Activated naive CD8-positive, alpha-beta T cell treated with anti-CD3 and anti-CD28 coated beads, Interleukin-2, amount 50 U/mL, for 24 hours (primary cell): ENCODE measurements at places on chromosomes 6 and 20.

DNA sequence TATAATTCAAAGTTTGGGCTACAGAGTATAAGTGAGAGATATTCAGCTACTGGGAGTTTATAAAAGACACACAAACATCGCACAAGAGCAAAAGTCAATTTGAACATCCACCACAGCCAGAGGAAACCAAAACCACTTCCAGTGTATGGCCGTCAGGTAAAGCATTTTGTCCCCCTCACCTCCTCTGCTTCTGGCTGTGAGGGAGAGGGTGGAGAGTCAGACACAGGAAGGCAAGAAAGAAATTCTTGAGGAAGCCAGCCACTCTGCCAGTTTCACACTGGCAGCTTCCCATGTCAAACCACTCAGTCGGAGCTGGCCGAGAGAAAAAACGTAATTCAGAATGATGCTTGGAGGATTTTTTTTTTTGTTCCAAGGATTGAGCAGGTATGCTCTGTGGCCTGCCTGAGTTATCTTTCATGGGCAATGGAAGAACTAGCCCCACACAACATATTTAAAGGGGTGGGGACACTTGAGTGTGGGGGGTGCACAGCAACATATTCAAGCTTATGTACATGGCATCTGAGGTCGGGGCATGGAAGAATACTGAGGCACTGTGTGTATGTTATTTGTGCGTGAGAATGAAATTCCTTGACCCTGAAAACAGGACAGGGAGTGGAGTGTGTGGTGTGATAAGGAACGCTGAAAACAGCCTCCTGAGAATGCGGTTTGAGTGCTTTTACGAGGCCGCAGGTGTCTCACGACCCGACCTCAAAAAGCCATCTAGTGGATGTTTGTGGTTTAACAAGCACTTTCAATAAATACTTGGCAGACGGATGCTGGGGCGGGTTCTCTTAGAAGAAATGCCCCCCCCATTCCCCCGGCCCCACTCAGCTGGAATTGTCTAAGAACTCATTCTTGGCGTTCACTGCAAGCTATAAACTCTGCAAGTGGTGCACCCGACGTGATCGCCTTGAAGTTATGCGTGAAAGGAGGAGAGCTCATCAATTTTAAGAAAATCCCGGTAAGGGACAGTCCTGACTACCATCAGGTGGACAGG, 27.5 kb upstream of the ZBTB22 start:
- no peaks in the 10 kb centered on the region for H3K36me3 ChIP-seq
- H3K4me3 ChIP-seq = peak overlapping the region; percentile 71
- peak overlapping the region; percentile 73 for H3K27ac ChIP-seq
- peak; percentile 46 for DNase-seq

DNA sequence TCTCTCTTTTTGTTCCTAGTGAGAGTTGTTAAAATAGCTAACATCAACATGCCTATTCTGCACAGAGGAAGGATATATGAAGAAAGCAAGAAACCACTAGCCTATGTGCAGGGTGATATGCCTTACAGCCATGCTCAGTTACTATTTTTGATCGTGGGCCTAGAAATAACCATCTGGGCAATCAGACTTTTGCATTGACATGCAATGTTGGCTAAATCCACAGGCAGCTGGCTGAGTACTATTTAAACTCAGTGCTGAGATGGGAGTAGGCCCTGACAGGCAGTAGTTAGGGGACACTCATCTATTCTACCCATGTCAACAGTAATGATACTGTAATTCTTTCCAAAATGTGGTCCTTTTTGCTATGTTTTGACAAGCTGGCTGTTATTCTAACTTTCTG, 89.6 kb downstream of the HDGFL1 start:
- no peaks in the 10 kb centered on the region for H3K27me3 ChIP-seq
- no peaks in the 10 kb centered on the region for H3K36me3 ChIP-seq
- H3K4me1 ChIP-seq = no peaks in the 10 kb centered on the region
- DNase-seq = no peak
- H3K4me3 ChIP-seq = no peak overlapping the region

- no peak overlapping the region for H3K4me3 ChIP-seq
- no peaks in the 10 kb centered on the region for H3K36me3 ChIP-seq
- DNase-seq = no peak
- peaks cover 23% of the 10 kb centered on the region for H3K4me1 ChIP-seq
- no peak overlapping the region for H3K27ac ChIP-seq
Observed at GRCh38 chr6:149074832-149075258, 242.7 kb upstream of the TAB2 start.

- H3K4me3 ChIP-seq = peak overlapping the region; percentile 92
- H3K4me1 ChIP-seq = peaks cover 43% of the 10 kb centered on the region
- H3K27me3 ChIP-seq = peaks cover 13% of the 10 kb centered on the region
Observed at GRCh38 chr6:108559884-108560462, 744 bp upstream of the FOXO3 start.

DNA sequence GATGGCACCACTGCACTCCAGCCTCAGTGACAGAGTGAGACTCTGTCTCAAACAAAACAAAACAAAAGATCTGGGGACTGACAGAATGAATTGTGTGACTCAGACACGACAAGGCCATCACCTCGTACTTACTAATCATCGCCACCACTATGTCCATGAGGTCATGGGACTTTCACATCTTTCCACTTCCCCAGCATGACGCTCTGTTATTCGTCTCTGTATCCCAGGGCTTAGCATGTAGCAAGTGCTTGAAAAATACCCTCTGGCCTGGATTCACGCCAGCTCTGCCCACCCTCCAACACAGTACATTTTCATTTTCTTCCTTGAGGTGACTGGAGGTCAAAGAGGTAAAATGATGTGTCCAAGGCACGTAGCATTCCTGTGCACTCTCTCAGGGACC, 27.8 kb downstream of the FGD2 start:
- peak overlapping the region; percentile 91 for H3K27ac ChIP-seq
- peaks cover 58% of the 10 kb centered on the region for H3K4me1 ChIP-seq
- H3K36me3 ChIP-seq = peaks cover 10% of the 10 kb centered on the region
- peak overlapping the region; percentile 41 for H3K4me3 ChIP-seq
- no peaks in the 10 kb centered on the region for H3K27me3 ChIP-seq
